ENCODE measurements at places on chromosomes 1 and 21.

DNA sequence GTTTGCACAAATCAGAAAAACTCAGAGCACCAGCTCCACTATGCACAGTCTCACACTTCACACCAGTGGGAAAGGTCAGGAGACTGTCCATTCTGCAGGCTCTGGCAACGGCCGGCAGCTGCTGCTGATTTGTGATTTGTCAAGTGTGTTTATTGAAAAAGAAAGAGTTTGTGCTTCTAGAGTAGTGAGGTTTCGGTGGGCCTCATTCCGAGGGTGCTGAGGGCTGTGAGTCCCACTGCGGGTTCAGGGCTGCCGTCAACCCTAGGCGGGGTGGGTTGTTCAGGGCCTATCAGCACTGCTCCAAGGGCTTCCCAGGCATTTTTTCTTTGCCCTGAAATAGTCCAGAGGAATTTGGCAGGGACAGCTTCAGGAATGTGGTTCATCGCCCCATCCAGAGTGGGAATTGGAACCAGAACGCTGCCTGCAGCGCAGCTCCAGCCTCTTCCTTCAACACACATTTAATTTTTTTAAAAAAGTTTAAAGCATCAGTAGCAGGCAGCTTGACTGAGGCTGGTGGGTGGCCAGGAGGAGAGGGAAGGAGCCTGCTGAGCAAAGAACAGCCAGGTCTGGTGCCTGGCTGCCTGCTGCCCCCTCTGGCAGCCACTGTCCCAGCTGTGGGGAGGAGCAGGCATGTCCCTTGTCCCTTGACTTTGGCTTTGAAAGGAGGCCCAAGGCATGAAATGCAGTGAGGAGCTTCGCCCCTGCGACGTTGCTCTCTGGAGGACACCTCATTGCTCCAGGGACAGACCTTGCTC, 19.7 kb downstream of the STUM start:
- no peak for DNase-seq

- DNase-seq, result no peak
Observed at GRCh38 chr1:24327891-24328290, 8.7 kb downstream of the GRHL3 start.

GRCh38 chr21:45141507-45141906, 67.1 kb downstream of the ADARB1 start:
- DNase-seq, result no peak

DNA sequence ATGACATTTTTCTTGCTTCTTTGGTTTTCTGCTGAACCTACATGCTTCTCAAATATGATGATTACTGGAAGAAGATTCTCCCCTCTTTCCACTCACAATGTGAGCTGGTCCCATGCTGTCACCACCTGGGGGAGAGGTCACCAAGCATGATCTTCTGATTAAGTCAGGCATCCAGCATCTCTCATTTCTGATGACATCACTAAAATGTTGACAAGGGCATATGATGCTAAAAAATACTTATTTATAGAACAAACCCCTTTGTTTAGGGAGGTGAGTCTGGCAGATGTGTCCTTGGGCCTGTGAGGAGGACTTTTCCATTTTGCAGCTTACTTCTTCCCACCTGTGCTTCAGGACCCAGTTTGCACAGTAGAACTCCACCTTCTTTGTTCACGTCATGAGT, 42.0 kb upstream of the PCP4 start:
- DNase-seq, result no peak

DNA sequence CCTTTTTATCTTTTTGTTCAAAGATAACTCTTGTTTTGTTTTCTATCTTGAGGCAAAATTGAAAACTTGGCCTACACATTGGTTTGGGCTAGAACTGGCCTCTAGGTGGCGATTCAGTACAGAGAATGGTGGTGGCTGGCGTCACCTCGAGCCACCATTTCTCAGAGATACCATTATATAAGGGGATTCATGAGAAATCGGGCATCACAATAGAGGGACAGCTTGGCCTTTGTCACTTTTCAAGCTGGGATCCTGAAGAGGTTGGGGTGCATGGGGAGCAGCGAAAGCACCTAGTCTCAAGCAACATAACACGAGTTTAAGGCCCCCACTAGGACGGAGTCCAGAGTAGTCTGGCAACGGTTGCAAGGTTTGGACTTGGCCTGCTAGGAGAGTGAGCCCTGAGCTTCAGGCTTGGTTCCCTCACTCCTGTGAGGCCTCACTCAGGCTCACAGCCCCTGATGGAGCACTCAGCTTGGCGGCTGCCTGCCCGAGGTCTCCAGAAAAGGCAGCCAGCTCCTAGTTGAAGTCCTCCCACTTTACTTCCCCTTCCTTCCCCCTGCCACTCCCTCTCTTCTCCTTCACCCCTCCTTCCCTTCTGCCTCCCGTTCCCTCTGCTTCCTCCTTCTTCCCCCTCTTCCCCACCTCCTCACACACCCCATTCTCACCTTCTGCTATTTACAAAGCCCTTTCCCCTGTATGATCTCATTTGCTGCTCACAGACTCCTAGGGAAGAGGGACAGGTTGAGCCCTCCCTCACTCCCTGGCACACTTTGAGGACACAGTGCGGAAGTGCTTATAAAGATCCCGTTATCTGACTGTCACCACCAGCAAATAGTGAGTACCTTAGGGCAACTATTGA, 67.8 kb downstream of the LRIG2 start:
- peak; percentile 69 for DNase-seq

DNA sequence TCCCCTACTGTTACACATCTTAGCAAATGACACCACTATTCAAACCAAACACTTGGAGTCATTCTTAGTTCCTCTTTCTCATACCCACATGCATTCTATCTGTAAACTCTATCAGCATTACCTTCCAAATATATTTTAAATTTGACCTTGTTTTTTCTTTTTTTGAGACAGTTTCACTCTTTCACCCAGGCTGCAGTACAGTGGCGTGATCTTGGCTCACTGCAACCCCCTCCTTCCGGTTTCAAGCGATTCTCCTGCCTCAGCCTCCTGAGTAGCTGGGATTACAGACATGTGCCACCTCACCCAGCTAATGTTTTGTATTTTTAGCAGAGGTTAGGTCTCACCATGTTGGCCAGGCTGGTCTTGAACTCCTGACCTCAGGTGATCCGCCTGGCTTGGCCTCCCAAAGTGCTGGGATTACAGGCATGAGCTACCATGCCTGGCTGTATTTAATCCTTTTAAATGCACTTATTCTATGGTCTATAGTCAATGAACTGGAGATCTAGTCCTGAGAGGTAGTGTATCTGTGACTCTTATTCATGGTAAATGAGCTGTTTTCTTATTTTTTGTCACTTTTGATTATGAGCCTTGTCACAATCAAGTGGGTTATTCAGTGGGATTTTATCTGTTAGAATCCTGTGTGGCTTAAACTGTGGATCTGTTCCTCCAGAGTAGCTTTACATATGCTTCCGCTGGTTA, 73.1 kb downstream of the GATAD2B start:
- DNase-seq, result no peak

- no peak for DNase-seq
Observed at GRCh38 chr1:53442299-53442698, 16.9 kb upstream of the DMRTB1 start.

DNA sequence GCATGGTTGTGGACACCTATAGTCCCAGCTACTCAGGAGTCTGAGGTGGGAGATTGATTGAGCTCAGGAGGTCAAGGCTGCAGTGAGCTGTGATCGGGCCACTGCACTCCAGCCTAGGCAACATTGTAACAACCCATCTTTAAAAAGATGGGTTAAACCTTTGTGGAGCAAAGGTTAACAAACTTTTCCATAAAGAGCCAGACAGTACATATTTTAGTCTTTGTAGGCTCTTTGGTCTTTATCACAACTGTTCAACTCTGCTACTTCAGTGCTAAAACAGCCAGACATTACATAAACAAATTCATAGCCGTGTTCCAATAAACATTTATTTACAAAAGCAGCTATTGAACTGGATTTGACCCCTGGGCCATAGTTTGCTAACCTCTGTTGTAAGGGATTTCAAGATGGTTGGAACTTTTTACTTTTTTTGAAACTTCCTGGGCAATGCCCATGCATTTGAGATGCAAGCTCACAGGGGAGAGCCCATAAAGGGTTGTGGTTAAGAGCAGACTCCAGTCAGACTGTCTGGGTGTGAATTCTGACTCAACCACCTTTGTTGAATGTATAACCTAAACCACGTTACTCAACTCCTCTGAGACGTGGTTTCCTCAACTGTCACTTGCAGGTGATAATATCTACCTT, 10.8 kb downstream of the INAVA start:
- no peak for DNase-seq

DNA sequence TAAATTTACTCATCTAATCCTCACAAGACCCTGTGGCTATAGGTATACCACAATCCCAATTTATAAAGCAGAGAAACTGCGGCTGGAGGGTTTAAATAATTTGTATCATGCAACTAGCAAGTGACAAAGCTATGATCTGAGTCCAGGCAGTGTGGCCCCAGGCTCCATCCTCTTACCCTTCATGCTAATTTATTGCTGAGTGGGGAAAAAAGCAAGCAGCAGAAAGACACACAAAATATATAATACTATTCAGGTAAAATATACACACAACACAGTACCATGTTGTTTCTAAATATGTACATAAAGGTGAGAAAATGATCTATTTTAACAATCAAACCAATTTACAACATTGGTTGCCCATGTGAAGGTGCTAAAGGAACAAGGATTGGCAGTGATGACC, 17.3 kb upstream of the LORICRIN start:
- no peak for DNase-seq

DNA sequence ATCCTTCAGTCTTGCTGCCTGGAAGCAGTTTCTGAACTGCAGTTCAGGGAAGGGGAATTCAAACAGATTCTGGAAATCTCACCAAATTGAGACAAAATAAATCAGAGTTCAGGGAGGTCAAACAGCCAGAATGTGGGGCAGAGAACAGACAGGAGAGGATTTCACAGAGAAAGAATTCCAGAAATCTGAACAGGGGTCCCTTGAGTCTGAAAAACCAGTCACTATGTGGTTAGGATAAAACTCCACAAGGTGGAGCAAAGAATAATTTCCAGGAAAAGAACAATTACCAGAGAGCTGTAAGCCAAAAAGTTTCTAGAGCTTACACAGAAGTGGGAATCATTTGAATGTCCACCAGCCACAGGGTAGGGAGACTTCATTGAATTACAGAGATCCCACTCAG, 84.7 kb downstream of the URB2 start:
- DNase-seq, result no peak

GRCh38 chr1:99565606-99566289, 80.2 kb upstream of the PALMD start:
- DNase-seq, result no peak

DNA sequence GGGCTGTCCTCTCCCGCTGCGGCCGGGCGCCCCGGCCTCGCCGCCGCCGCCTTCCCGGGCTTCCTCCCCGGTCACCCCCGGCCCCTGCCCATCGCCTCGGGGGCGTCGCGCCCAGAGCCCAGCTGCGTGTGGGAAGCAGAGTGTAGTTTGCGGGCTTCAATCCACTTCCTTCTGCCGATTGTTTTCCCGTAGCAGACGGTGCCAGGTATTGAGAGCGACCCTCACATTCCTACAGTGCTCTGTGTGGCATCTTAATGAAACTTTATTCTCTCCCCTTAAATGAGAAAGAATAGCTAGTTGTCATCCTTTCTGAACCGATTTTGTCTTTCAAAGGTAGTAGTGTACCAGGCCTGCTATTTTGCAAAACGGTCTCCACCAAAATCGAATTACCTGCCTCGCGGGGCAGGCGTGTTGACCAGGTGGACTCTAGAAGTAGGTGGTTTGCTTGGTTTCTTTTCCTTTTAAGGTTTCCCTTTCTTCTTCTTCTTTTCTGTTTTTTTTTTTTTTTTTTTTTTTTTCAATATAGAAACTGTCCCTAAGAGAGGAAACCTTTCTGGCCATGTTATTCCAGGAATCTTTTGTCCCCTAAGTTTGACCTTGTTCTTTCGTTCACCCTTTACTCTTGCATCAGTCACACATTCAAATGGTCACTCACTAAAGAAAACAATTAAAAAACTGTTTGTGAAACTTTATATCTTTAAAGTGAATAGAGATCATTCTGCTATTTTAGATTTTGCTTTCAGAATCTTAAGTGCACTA, 881 bp downstream of the USP25 start:
- peak; percentile 18 for DNase-seq

DNA sequence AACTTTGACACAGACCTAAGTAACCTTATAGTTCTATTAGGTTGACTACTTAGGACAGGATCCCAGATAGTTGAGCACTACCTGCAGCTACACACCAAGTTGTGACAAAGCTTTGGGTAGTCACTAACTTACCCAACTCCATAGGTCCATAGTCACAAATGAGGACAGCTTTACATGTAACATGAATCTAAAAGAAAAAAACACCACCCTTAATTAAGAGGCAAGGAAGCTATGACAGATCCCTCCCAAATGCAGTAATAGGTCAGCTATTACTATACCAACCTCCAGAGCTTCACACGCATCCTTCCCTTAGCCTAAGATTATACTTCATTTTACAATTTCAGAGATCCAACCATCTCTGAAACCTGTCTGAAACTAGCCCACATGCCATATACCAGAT, 12.7 kb upstream of the RAB42 start:
- no peak for DNase-seq
